SK-N-DZ (cell line): ENCODE measurements at places on chromosomes 3 and 15.

DNA sequence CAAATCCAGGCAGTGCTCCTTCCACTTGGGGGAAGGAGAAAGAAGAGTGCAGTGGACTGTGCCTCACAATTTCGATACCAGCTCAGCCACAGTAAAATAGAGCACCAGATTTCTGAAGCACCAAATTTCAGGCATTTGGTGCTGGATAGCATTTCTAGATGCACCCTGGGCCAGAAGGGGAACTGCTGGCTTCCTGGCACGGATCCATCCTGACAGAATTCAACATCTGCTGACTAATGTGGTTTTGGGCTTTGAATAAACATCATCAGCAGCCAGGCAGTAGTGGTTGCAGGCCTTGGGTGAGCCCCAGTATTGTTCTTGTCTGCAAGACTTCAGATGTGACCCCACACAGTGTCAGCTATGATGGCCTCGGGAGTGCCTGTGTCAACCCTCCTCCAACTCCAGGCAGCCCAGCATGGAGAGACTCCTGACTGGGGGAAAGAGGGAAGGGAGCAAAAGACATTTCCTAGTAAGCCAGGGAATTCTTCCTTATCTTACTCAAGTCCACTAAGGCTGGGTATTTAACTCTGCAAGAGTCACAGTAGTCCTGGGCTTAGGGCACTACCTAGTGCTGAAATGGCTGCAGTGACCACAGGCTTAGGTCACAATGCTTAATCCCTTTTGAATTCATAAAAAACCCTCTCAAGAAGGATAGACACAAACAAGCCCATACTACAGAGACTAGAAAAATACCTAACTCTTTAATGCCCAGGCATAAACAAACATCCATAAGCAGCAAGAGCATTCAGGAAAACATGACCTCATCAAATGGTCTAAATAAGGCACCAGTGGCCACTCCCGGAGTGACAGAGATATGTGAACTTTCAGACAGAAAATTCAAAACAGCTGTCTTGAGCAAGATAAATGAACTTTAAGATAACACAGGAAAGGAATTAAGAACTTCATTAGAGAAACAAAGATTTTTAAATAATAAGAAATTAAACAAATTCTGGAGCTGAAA lies 74.7 kb downstream of the SPATA16 start:
- DNase-seq, result no peak

- no peak for DNase-seq
Measured at GRCh38 chr3:194368918-194369317, 625 bp downstream of the LRRC15 start.

GRCh38 chr15:55499151-55499550 lies 8.9 kb downstream of the DNAAF4 start:
- DNase-seq, result no peak

GRCh38 chr3:25957026-25957425 lies 167.1 kb downstream of the OXSM start:
- DNase-seq, result no peak

GRCh38 chr3:113659101-113659541 lies 37.3 kb downstream of the USF3 start:
- DNase-seq, result no peak

DNA sequence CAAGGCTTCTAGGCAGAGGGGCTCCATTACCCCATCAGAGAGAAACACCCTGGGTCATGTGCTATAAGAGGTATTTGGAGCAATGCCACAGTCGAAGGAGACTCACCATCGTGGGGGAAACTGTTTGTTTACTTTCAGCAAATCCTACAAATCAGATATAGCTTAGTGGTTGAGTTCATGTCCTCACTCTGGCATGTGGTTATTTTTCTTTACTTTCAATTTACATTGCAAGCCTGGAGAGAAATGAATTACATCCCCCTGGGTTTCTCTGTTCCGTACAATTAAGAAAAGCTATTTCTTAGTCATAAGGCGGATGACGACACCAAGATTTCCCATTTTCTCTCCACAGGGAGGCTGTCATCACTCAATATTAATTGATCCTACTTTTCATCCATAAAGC lies 36.9 kb downstream of the RFTN1 start:
- no peak for DNase-seq

GRCh38 chr3:143751643-143752178 lies 96.6 kb downstream of the SLC9A9 start:
- no peak for DNase-seq

- no peak for DNase-seq
Measured at GRCh38 chr3:141116721-141117120, 65.6 kb downstream of the SPSB4 start.

DNA sequence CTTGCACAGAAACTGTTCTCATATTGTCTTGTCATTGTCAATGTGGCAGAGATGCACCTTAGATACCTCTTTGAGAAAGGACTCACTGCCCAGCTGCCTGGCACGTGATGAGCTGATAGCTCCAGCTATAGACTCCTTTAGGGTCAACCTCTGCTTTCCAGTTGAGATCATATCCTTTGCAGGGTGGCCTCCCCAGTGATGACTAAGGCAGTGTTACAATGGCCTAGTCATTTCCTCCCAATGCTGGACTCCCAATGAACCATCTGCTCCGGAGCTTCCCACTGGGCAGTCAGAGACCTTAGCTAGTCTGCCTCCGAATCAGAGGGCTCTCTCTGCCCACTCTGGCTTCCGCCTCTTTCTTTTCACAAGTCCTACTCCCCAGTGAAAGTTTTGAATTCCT lies 79.5 kb downstream of the CHRD start:
- DNase-seq, result no peak

GRCh38 chr15:70627734-70628548 lies 135.4 kb downstream of the UACA start:
- no peak for DNase-seq

DNA sequence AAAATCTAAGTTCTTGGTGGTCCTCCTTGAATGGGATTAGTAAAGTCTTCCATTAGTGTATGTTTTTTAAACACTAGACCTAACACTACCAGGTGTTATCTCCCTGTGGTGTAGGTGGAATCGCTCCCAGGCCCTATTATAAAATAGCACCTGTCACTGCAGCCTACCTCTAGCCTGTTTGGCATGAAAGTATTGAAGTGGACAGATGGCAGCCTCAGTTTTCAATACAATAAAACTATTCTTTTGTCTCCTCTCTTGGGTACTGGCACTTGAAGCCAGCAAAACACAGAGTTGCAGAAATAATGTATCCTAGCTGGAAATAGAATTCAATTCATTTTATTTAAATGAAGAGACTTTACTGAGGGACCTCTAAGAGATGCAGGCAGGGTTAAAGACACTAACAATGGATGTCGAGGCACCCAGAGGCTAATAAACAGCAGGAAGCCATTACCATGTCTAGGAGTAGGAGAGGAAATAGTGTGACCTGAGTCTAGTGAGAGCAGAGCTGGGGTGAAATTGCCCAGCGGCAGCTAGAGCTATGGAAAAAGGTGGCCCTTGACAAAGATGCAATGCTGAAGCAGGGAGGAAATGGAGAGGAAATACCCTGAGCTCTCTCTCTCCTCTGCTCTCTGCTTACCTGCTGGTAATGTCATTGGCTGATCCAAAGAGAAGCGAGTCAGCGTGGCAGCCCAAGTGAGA lies 49.1 kb upstream of the TMEM158 start:
- DNase-seq, result no peak

- DNase-seq, result no peak
Measured at GRCh38 chr3:51295625-51296024, 89.5 kb upstream of the MANF start.
